ENCODE measurements at places on chromosomes 11 and 22.

DNA sequence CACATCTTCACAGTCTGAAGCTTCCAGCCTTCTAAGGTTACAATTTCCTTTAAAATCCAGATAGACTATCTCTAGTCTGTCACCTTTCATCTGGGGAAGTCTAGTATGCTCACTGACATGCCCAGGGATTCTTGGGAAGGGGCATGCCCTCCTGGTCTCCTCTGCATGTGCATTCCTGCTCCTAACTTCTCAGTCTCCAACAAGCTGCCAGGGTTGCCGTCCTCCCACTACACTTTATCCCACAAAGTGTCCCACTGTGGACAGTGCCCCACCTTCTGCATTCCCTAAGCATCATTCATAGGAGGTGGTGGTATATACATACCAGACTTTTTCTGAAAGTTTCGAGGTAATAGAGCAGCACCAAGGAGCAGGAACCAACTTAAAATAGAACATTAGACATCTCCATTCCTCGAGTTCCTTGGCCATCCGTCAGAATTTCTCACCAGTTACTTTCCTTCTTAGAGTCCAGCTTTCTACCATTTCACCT is 28.7 kb downstream of the EIF3F start:
- DNase-seq = no peak

- no peak for DNase-seq
Observed at GRCh38 chr22:22959147-22959827, 71.7 kb downstream of the IGLL5 start.

DNA sequence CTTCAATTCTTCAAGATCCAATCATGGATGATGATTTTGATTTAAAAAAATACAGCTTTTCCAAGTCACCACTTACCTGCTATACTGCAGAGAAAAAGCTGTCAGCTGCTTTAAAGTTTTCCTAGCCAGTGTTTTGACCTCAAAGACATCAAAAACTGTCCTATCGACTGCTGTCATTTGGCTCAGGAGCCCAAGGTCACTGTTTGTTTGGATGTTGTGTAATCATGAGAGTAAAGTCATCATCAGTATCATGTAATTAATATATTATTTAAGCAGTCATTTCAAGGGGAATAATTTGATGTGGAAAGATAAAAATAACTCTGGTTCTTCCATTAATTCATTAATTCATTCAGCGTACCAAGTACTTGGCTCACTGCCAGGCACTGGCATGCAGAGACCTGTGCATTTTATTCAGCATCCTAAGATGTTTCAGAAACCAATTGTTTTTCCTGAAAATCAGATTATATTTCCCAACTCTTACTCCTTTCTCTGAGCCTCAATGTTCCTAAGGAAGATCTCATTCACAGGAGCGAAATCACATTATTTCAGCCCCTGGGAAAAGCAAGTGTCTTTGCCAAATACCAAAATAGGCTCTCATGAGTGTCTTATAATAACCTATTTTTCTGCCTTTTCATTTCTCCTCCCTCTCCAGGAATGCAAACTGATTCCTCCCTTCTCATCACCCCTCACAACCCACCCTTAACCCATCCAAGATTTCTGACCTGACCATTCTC is 59.9 kb downstream of the SLC1A2 start:
- no peak for DNase-seq

GRCh38 chr11:104000798-104001197 is 35.6 kb upstream of the DDI1 start:
- no peak for DNase-seq

GRCh38 chr11:32081901-32082300 is 9.0 kb upstream of the RCN1 start:
- DNase-seq = no peak

GRCh38 chr11:85595285-85595884 is 31.8 kb downstream of the DLG2 start:
- DNase-seq = peak; percentile 1

DNA sequence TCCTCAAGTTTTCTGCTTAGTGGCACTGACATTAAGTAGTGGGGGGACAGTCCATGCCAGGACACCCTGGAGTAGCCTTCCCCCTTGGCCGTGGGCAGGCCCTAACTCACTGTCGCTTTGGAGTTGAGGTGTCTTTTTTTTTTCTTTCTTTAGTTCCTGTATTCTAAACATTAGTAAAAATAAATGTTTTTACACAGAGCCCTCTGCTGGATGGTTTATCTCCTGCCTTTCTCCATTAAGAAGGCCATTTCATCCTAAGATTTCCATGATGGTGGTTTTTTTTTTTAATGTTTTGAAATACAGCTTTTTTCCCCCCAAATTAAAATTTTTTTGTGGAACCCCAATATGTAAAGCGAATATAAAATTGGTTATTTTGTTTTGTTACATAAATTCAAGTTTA is 1.8 kb upstream of the TIGD3 start:
- DNase-seq = no peak

All from NCI-H1048 (cell line).